ENCODE measurements at places on chromosomes 7 and 10. TPM values are rescaled to one million over a fixed set of nuclear protein-coding genes. Genes with fewer than 3 reads are reported as not detected.

Gene HOGA1
- 0.99 TPM for total RNA-seq

DNA sequence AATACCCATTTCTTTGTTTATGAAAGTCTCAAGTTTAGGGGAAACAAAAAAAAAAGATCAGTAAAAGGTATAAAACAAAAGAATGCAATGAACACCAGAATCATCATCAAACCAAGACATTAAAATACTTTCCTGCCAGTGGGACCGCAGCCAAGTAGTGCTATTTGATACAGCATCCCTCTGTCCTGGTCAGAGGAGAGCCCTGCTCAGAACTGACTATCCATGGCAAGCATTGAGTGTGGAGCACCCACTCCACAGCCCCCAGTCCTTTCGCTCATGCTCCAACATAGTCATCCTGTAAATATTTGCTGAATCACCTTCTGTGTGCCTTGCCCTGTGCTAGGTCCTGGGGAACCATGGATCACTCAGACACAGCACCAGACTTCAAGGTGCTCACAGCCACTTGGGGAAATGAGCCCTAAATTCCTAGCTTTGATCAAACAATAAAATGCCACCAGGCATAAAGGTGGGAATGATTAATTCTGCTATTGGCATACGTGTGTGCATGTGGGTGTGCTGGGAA lies 213.6 kb upstream of the TBX20 start:
- no peak for DNase-seq

GRCh38 chr10:43885842-43886241 lies 237.2 kb upstream of the ZNF32 start:
- DNase-seq = no peak

DNA sequence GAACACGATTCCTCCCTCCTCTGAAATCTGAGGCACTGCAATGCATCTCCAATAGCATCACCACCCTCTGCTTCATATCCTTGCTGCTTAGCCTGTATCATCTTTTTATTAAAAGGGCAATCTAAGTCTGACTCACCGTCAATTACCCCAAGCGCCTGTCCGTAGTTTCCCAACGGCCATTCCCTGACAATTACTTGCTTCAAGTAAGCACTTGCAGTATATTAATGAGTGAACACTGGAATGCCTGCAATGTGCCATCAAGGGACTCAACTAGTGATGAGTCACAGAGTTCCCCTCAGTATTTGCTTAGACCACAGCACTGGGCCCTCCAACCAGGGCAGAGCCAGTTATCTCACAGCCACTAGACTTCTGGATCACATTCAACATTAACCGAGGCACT lies 19.5 kb upstream of the PPP1R3C start:
- no peak for DNase-seq

Gene ADAP1
- 5.9 TPM for total RNA-seq

DNA sequence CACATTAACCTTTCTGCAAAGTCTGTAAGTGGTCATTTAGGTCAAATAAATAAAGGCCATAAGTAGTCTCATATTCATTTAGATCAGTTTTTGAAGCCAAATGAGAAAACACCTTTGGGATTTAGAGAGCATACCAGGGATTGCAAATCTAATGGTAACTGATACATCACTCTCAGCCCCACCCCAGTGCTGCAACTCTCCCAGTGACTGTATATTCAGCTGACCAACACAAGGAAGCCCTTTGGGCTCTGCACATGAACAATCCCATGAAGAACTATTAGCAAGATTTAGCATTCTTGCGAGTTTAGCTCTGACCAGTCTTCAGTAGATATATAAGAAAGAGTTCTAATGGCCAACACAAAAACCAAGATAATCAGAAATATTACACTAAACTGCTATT lies 252.3 kb downstream of the CSTF2T start:
- DNase-seq = no peak

Gene CHRM2
- 0.20 TPM for total RNA-seq

Gene HOXA11
- total RNA-seq = 0.20 TPM

Gene AGAP5
- 5.4 TPM for total RNA-seq

- DNase-seq = no peak
Measured at GRCh38 chr10:97349752-97350513, 15.4 kb upstream of the FRAT2 start.

Gene ASB13
- total RNA-seq = 6.7 TPM

Gene DCLRE1A
- 8.2 TPM for total RNA-seq

Gene PIP
- total RNA-seq = not detected

Gene SUGCT
- 5.2 TPM for total RNA-seq

Gene PRKAR2B
- 36.1 TPM for total RNA-seq

DNA sequence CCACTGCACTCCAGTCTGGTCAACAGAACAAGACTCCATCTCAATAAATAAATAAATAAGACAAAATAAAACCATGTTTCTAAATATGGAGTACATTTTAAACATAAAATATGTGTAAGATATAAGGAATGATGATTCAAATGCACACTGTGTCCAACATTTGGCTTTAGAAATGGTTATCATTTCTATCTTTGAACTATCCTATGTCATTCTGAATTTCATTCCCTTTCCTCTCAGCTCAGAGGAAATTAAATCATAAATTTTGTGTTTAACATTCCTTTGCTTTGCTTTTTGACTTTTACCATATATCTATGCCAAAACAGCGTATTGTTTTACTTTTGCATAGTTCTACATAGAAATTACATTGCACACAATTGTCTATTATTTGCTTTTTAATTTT lies 130.9 kb downstream of the GNAT3 start:
- peak; percentile 46 for DNase-seq

DNA sequence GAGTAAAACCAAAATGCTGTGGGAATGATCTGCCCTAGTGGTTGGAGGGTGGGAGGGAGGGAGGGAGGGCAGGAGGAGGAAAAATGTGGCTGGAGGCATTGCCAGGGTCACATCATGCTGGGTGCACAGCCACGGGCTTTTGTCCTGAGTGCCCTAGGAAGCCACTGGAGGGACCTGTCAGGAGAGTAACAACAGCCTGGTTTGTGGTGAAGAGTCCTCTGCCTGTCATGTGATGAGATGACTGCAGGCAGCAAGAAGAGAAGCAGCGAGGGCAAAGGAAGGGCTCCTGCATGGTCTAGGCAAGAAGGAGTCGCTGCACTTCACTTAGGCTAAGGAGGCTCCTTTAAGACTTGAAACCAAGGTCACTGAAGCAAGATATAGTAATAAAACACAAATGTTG lies 65.6 kb downstream of the PKD1L1 start:
- DNase-seq = no peak

GRCh38 chr7:79286181-79286580 lies 167.3 kb downstream of the MAGI2 start:
- no peak for DNase-seq

- no peak for DNase-seq
Measured at GRCh38 chr7:103993551-103993950, 4.1 kb upstream of the RELN start.

DNA sequence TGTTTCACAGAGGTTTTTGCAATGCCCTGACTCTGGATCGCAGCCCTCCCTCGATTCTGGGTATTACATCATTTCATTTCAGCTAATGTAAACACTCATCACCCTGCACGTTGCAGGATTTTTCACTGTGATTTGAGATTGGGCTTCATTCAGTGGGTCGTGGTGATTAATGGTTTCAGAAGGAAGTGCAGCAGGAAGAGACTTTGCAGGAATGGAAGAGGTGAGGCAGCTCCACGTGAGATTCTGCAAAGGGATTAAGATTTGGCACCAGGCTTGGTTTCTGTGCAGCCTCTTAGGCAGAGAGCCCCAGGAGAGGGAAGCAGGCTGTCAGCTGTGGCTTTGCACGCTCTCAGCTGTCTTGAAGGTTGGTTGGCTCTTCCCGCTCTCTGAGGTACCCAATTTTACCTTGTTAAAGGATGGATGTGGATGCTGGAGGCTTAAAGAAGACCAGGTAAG lies 95.2 kb downstream of the PLCE1 start:
- no peak for DNase-seq

Gene MNX1
- total RNA-seq = not detected

DNA sequence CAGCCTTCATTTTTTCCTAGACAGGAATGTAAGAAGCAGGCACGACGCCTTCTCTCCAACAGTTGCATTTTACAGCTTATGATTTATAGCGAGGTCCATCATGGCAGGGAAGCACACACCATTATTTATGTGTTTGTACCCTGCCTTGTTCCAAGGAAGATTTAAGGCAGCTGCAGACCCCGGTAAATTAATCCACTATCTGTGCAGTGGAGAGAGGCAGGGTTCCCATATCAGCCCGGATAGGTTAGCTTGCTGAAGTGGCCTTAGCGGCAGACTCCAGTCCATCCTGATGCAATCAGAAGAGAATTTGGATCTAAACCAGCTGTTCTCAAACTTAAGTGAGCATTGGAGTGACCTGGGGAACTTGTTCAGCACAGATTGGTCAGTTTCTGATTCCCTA lies 359.4 kb downstream of the GALNT17 start:
- no peak for DNase-seq

DNA sequence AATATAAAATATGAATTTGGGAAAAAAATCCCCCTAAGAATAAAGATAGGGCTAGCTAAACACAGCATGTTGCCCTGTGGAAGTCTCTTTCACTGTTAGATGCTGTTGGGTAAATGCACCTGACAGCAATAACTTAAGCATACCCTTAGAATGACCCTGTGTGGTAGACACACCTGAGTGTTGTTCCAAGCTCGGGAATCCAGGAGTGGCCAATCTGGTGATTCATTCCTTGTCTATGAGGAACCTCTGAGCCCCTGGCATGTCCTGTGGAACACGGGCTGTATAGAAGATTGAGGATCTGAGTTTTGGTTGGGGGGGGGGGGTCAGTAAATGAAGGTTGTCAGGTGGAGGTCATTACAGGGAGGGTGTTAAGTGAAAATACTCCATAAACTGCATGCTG lies 730.0 kb upstream of the IGFBP3 start:
- no peak for DNase-seq

GRCh38 chr7:151351967-151352366 lies 10.4 kb downstream of the NUB1 start:
- no peak for DNase-seq

DNA sequence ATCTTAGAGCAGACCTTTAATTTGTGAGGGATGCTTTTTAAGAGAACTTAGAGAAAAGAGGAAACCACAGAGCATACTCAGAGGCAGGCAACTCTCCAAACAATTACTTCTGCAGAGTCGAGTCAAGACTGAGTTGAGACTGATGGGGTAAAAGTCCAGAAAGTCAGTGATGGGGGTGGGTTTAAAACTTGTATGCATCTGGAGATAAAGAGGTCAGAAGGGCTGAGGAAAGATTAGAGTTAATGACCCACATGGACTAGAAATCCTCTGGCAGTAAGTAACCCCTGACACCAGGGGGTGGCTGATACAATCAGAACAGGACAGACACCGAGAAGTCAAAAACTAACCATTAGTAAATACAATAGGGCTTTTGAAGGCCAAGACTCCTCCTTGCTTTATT lies 42.4 kb upstream of the SEPTIN7 start:
- no peak for DNase-seq

DNA sequence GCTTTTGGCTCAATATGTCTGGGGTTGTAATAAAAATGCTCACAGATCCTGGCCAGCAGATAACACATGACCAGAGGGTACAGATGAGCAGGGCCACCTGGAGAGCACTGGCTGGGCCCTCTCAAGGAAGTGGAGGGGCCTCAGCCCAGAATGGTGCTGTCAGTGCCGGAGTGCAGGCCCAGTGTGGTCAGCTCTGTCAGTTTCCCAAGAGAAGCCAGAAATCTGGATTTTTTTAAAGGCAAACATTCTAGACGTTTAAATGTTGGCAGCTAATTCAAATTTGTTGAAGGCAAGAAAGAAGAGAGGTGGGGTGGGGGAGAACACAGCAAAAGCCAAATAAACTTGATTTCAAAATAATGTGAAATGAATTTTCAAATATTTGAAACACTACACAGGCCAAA lies 2.0 kb downstream of the C10orf105 start:
- DNase-seq = no peak

Gene TWNK
- 4.1 TPM for total RNA-seq

- DNase-seq = peak; percentile 1
Measured at GRCh38 chr7:23788843-23789242, 78.8 kb downstream of the STK31 start.

DNA sequence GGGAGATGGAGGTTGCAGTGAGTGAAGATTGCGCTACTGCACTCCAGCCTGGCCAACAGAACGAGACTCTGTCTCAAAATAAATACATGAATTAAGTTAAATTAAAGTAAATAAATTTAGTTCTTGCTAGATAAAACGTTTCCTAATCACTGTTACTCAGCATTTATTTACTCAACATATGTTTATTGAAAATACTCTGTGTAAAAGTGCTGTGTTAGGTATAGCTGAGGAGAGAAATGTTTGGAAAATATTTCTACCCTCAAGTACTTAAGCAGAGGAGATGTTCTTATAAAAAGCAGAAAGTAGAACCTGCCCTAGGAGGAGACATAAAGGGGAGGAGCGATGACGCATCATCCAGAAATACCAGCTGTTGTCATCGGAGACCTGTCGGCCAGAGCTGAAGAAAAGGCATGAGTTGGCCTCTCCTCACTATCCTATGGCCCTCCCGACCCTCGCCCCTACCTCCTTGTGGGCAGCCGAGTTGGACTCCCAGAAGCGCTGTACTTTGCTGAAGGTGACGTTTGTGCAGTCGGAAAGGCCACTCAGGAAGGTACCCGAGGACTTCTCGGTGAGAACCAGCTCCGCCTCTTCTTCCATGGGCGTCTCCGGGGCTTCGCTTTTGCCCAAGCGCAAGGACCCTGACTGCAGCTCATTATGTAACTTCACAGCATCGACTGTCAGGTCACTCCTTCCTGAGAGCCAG lies 1.1 kb downstream of the RRP12 start:
- no peak for DNase-seq

DNA sequence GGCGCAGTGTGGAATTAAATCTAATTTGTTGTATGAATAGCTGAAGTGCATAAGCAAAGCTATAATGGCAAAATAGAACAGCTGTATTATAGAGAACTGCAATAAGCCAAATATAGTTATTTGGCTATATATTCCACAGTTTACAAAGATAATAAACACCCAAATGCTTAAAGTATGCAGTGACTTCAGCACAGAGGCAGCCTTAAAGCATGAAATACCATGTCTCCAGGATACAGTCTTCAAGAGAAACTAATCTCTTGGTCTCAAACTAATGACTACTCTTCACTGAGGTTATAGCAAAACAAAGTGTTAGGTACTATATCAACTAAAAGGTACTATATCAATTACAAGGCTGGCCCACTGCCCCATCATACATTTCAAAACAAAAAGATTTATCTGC lies 48.0 kb downstream of the NT5C2 start:
- peak; percentile 40 for DNase-seq

Gene KAZALD1
- 17.7 TPM for total RNA-seq

Gene PRXL2A
- total RNA-seq = 69.5 TPM

All from skin of body (tissue), 3 donors.